ENCODE measurements at places on chromosomes 11 and 22.

GRCh38 chr22:37151401-37151800 lies 1.7 kb upstream of the IL2RB start:
- DNase-seq: no peak

GRCh38 chr11:74338963-74339362 lies 27.5 kb upstream of the P4HA3 start:
- DNase-seq: no peak

DNA sequence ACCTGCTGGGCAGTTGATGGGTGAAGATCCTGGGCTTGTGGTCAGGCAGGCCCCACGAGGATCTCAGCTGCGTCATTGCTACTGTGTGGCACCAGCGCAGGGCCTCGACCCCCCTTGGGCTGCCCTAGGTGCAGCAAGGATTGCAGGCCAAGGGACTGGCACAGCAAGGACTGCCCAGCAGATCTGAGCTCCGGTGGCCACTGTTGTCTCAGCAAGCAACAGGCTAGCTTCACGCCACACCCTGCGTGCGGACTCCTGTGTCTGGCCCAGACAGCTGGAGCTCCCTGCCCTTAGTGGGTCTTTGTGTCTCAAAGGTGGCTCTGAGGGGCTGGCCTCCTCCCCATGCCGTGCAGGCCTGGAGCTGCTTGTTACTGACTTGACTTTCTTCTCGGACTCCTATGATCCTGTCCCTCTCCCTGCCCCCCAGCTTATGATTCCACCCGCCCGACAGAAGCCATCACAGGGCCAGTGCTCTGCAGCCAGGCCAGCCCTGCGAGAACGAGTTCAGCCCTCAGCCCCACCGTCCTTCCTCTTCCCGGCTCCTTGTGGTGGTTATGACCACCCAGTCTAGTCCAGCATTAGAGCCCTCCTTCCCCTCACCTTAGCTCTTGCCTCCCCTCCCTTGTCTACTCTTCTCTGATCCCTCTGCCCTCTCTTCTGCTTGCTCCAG lies 295.6 kb downstream of the TBC1D22A start:
- no peak for DNase-seq

GRCh38 chr22:47168900-47169800 lies 406.7 kb downstream of the TBC1D22A start:
- DNase-seq: no peak

DNA sequence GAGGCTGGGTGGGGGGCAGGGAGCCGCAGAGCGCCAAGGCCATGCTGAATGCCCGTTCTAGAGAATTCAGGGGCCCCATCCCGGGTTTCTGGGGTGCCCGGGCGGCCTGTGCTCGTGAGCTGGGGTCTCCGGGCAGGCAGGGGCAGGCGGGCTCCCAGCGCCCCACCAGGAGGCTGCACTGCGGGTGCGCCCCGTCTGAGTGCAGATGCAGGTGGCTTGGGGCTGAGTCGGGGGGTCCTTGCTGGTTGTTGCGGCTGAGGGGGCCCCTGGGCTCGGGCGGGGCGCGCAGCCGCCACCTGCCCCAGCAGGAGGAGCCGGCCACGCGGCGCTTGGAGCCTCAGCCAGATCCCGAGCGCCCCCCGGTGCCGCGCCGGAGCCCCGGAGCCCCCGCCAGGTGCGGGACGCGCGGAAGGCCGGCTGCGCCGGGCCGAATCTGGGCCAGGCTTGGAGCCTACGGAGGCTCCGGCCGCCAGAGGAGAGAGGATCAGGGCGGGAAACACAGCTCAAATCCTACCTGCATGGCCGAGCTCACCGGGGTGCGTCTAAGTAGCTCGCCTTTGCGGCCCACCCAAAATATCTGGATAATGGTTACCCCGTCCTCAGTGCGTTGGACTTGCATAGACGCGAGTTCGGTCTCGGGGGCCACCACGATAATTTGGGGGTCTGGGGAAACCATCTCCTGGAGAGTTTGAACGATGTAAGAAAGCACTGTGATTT lies 590 bp upstream of the IGF2 start:
- no peak for DNase-seq

DNA sequence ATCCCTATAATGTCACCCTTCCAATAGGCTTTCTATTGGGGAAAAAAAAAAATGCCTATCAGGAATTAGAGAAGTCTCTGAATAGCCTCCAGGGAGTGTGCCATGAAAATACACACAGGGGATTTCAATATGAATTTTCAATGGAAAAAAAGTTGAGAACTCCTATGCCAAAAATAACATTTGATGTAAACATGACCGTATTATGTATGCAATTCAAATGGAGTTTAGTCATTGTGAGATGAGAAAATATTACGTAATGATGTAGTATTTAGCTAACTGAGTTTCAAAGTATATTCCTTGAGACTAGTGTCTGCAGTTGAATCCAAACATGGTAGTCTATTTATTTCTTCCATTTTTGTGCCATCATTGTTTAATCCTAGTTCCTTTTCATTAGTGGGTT lies 182.3 kb downstream of the BLID start:
- no peak for DNase-seq

DNA sequence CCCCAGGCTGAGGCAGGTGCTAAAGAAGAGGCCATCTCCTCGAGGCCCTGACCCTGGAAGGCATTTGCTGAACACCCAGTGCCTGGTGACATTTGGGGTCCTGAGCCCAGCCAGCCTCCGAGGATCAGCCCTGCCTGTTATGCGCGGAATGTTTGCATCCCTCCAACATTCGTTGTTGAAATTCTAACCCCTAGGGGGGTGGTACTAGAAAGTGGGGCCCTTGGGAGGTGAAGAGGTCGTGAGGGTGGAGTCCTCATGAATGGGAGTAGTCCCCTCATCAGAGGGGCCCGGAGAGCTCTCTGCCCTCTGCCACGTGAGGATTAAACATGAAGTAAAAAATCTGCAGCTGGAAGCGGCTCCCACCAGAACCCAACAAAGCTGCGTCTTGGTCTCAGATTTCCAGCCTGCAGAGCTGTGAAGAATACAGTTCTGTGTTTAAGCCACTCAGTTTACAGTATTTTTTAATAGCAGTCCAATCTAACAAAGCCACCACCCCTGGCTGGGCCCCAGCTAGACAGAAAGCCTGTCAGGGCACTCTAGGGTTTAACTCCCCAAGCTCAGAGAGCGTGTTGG lies 35.3 kb upstream of the SEPTIN5 start:
- DNase-seq: no peak

DNA sequence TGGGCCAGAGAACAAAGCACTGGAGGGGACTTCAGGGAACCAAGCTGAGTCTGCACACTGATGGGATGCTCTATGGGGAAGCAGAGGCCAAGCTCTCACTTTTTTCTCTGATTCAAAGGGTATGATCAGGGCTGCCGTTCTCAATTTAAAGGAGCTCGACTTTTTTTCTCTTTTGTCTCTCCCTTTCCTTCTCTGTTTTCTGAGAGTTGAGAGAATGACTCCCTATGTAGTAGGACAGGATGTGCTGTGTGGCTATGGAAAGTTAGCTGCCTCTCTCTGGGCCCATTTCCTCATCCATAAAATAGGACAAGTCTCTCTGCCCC lies 7.9 kb downstream of the ADORA2A start:
- DNase-seq: no peak

DNA sequence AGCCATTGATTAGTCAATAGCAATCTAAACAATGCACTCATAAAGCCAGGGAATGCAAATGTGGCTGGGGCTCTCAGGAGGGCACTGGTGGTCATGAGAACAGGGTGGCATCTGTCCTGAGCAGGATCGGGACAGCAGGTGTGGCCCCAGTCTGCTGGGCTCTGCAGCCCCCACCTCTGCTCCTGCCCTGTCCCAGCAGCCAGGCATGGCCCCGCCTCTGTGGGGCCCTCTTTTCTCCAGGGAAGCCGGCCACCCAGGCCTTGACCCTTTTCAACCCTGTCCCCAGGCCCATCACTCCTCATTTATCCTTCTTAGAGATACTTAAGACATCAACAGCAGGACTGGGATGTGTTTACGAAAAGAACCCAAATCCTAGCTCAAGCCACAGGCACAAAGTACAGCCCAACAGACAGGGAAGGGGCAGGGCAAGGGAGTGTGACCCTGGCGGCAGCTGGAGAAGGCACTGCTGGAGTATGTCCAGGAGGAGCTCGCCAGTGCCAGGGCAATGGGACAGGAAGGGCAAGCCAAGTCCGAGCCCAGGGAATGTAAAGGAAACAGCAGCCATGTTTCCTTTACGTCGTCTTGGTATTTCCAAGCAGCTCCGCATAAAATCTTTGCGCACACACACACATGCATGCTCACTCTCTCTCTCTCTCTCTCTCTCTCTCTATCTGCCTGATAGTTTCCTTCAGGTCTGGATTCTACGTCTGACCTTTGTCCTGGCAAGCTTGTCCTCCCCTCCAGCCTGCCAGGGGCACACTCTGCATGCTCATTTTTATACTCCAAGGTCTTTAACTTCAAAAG lies 59.9 kb downstream of the DGCR2 start:
- DNase-seq: no peak

DNA sequence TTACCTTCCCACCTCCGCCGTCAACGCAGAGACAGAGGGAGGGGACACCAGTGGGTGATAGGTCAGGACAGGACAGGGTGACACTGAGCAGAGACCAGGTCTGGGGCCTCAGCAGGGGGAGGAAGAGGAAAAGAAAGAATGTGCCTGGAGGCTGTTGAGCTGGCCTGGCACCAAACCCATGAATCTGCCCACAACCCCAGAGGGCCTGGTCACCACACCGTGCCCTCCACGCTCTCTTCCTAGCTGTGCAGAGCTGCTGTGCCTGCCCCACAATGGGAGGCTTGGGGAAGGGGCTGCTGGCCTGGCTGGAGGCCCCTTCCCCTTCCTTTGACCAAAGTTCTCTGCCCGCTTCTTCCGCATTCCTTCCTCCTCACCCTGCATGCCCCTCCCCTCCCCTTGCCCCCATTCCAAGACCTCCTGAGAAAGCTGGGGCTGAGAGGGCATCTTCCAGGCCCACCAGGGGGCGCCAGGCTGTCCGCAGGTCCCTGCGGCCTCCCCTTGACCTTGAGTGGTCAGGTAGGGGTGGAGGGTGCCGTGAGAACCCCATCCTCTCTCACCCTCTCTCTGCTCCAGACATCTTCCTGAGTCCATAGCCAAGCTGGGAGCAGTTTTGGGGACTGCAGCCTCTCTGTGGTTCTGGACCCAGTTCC lies 11.0 kb upstream of the CACNA1I start:
- DNase-seq: no peak

- DNase-seq: peak; percentile 87
Measured at GRCh38 chr11:2428322-2428795, 16.0 kb downstream of the TRPM5 start.

DNA sequence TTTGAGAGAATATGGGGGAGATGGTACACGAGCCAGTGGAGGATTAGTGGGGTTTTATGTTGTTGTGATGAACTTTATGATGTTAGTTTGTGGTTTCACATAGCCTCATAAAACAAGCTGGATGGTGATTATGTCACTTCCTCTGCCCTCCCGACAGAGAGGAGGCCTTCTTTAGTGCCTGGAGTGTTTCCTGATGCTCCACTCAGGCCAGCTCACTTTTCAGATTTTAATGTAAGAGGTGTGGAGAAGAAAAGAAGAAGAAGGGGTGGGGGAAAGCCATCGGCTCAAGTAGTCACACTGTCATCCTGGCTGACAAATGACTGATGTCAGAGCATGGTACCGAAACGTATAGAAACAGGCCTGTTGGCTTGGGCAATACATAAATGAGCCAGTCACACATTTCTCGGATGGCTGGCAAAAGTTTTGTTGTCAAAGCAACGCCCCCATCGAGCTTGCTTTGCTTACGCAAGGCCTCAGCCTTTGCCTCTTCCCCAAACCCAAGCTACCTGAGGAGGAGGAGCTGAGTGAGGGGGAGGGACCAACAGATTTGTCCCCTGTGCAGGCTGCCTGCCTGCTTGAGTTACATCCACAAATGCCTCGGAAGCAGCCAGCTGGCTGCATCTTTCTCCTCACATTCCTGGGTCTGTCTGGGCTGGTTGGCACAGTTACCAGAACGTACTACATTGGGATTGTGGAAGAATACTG lies at the start of gene HEPHL1:
TSS of gene HEPHL1 (plus strand) at position 578 of the 705 bp plus-strand sequence. CDS start at position 593, 15 bp downstream.
- no peak for DNase-seq

DNA sequence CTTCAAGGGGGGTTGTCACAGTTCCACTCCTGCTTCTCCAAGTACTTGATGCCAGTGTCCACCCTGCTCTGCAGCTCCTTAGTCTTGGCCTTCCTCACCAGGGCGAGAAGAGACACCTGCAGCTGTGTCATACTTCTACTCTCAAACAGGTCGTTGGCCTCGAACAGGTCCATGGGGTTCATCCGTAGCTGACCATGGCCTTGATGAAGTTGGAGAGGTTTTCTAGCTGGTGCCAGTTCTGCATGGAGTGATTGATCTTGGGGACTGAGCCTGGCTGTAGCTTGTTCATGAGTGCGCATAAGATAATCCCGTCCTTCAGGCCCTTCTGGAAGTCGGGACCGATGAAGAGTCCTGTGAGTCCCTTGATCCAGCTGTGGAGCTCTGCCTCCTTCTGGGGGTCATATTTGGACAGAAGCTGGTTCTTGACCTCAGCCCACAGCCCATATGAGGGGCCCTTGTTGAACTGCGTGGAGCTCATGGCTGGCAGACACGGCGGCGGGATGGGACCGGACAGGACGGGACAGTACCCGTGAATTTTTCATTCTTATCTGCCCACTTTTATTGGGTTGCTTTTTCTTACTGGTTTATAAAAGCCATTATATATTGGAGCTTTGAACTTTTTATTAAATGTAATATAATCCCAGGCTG lies 33.4 kb upstream of the HORMAD2 start:
- DNase-seq: no peak

DNA sequence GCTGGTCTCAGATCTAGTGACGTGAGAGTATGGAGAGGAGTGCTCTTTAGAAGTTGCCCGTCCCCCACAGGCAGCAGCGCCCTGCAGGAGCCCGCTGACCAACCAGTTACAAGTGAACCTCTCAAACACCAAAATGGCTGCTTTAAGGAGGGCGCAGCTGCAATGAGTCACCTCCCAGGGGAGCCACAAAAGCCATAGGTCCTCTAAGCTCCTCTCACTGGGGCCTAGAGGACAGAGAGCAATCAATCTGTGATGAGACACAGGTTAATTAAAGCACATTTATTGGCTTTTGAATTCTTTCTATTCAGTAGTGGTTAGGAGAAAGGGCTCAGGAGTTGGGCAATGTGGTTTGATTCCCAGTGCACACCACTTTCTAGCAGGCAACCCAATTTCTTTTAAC lies 15.5 kb upstream of the RAPSN start:
- DNase-seq: no peak

GRCh38 chr11:110455718-110456117 lies 26.0 kb downstream of the FDX1 start:
- DNase-seq: no peak

GRCh38 chr11:97525273-97525672 lies 1135.5 kb downstream of the JRKL start:
- DNase-seq: no peak

DNA sequence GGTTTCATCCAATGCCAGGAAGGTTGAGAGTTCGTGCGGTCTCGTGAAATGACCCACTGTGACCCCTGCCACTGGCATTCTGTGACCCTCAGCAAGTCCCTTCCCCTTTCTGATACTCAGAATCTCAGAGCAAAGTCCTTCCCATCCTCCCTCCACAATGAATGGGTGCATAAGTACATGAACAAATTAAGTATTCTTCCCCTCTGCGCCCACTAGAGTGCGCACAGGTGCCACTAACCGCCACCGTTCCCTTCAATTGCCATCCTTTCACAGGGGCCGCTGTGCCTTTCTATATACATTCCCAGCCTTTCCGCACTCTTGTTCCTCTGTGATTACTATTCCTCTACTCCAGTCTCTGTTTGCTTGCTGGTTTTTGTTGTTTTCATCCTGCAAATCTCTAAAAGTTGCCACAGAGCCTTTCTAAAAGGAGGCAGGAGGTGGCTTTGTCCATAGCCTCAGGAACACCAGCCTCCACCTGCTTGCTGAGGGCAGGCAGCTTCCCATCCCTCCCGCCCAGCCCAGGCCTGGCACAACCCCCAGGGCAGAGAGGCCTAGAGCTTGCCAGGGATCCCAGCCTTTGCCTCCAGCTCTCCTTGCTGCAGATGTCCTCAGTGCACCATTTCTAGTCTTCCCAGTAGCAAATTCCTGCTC lies 6.7 kb upstream of the AP1B1 start:
- peak; percentile 75 for DNase-seq
